Stimulated activated CD4-positive, alpha-beta T cell treated with anti-CD3 and anti-CD28 coated beads, Interleukin-4, amount 100 ng/mL, for 48 hours (primary cell): ENCODE measurements at places on chromosomes 6 and 20.

GRCh38 chr20:48690888-48691287, 136.9 kb downstream of the PREX1 start:
- DNase-seq = no peak

- no peak for DNase-seq
These were observed 43.4 kb downstream of the PSMB1 start for GRCh38 chr6:170509723-170510018.

GRCh38 chr6:125814481-125814880, 23.7 kb downstream of the NCOA7 start:
- DNase-seq = no peak

DNA sequence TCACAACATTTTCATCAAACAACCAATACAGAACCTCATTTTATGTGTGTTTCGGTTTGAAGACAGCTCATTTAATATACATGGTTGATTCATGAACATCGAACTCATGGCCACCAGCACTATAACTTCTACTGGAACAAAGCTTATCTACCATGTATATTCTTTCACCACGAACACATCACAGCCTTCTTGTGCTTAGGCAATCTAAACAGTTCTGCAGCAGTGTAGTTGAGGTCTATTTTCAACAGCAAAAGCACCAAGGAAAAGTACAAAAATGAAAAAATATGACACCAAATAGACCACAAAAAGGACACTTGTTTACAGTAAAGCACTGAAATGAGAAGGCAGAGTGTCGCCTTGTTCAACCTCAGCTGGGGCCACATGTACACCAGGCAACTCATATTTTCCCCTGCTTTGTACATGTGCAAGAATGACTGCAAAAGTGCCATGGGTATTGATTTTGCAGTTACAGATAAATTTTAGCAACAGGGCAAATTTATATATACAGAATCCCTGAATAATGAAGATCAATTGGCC, 25.8 kb upstream of the KCNK5 start:
- no peak for DNase-seq

- no peak for DNase-seq
These were observed 413.7 kb downstream of the QKI start for GRCh38 chr6:163828038-163828795.

GRCh38 chr6:122853259-122853995, 64.4 kb downstream of the SMPDL3A start:
- no peak for DNase-seq

GRCh38 chr6:82144852-82145340, 102.6 kb downstream of the IBTK start:
- no peak for DNase-seq
